ENCODE measurements at places on chromosomes 2 and 18.

GRCh38 chr18:54774981-54775665, 53.2 kb upstream of the RAB27B start:
- DNase-seq: no peak

- DNase-seq: no peak
Measured at GRCh38 chr2:113072584-113072983, 4.8 kb downstream of the IL1F10 start.

- peak; percentile 51 for DNase-seq
Measured at GRCh38 chr2:38959938-38960608, 70.4 kb downstream of the ARHGEF33 start.

- no peak for DNase-seq
Measured at GRCh38 chr2:69386360-69386759, 667 bp downstream of the GFPT1 start.

DNA sequence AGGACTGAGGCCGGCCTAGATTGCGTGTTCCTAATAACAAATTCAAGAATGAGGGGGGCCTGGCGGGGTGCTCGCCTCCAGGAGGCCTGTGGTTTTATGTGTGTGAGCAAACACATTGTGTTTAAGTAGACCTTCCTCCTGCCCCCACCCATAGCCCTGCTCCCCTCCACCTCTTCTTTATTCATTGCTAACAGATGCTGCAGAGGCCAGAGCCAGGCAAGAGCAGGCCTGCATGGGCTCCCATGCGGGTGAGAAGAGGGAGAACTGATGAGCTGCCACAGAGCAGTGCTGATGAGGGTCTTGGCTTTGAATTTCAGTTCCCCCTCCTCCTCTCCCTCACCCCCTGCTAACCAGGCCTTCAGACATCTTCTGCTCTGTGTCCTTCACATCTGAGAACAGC, 154.6 kb downstream of the OSR1 start:
- no peak for DNase-seq

GRCh38 chr2:32485399-32485798, 128.6 kb downstream of the BIRC6 start:
- DNase-seq: no peak

DNA sequence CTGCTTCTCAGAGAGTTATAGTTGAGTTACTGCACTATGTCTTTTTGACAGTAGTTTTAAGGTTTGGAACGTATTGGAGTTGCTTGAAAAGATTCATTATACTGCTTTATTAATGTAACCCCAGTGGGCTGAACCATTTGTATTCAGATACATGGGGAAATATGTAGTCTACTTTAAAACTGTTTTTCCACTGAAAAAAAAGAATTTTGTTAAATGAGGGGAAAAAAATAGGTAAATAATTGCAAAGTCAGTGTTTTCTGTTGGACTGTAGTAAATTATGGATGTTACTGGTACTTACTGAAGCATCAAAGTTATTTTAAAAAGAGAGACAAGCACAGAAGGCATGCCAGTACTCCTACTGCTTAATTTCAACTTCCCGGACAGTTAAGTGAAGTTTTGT, 36.4 kb downstream of the ZC3H15 start:
- DNase-seq: no peak

DNA sequence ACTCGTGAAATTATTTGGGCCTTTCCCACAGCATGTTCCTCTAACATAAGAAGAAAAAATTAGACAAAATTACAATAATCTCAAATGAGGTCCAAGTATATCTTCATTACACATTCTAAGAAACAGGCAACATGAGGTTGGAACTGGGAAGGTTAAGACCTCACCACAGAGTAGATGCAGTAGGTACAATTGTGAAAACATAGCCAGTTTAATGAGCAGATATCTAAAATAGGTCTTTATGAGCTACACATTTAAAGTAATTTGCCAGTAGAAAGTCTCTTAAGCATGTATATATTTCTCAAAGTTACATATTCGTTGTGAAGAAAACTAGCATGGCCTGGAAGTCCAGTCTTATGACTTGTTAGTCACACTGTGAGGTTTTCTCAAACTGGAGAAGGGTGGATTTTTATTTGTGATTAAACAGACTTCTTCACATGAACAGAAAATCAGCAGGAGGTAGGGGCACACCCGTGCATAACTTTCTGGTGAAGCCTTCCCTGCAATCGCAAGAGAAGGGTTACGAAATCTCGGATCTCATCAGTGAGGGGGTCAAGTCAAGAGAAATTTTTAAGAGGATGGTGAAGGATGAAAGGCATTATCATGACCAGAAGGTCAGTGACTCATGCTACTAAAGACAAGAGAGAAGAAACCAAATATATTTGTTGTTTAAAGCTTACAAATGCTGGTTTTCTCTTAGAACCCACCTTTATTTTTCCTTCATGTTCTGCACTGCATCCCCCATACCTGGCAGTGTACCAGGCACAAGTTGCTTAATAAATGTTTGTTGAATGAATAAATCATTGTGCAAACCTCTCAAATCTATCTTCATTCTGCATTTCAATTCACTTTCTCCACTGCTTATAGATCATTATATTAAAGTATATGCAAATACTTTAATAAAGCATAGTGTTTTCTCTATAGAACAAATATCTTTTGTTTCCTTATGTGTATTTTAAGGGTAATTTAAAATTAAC, 5.1 kb upstream of the RAB27B start:
- no peak for DNase-seq

DNA sequence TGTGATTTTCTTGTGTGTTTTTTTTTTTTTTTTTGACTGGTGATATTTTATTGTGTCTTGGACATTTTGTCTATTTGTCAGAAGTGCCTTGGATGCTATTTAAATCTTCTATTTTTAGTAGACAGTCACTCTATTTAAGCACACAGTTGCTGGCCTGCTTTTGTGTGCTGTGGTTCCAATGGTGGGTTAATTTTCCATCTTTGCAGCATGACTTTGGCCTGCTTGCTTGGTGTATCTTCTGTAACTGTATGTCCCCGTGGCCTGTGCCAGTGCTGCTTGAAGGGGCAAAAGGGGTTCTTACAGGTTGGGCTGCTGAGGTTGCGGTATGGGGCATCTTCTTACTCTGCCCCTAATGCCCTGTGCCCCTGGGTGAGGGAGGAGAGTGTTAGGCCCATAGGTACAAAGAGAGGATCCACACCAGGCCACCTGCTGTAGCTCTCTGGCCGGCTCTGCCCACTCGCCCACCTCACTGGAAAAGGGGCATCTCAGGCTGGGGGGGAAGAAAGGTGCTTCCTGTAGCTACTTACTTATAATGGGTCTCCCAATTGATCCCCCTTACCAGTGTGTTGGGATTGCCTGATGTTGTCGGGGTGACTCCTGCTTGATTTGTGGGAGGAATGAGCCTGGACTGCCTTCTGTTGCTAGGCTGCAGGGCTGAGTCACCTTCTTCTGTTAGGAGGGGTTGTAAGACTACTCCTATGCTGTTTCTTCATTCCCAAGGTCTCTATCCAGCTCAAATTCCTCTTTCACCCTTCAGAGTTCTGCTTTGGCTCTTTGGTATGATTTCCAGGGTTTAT, 490.0 kb upstream of the HS6ST1 start:
- no peak for DNase-seq

DNA sequence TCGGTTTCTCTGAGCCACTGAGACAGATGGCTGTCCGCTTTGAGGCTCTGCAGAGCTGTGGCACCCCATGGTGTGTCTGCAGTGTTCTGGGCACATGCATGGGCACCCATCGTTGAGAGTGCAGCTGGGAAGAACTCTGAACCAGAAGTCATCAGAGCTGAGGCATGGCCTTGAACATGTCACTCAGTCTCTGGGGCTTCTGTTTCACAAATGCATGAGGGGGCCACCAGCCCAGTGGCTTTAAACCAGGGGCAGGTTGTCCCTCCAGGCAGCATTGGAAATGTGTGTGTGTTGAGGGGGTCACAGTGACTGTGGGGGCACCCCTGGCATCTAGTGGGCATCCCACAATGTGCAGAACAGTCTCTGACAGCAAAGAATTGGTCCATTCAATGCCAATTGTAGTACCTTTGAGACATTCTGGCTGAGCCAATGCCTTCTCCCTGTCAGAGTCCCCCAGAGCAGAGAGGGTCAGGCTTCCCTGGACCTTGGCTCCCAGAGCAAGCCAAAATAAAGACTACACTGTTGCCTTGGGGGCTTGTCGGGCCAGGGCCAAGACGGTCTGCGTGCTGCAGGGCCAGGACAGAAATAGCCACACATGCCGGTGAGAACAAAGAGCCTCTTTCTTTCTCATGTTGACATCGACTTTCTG, 9.3 kb upstream of the PSMD1 start:
- no peak for DNase-seq

GRCh38 chr2:218465987-218466633, 47.2 kb downstream of the VIL1 start:
- no peak for DNase-seq

DNA sequence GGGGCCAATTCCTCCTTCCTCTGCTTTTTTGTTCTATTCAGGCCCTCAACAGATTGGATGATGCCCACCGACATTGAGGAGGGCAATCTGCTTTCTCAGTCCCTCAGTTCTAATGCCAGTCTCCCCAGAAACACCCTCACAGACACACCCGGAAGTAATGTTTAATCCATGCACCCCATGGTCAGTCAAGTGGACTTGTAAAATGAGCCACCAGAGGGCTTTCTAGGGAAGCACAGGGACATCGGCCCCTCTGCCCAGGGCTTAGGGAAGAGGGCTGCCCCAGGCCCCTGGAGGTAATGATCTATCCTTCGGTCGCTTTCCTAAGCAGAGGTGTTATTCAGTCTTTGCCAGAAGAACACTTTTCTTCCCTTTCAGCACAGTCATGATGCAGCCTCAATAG, 107.4 kb downstream of the PDCL3 start:
- DNase-seq: no peak

GRCh38 chr2:178484245-178485041, 4.2 kb downstream of the PLEKHA3 start:
- no peak for DNase-seq

- no peak for DNase-seq
Measured at GRCh38 chr2:10362096-10362897, 59.6 kb downstream of the HPCAL1 start.

GRCh38 chr2:58516695-58517094, 275.6 kb upstream of the FANCL start:
- no peak for DNase-seq

- no peak for DNase-seq
Measured at GRCh38 chr2:229622495-229623355, 91.6 kb downstream of the DNER start.

DNA sequence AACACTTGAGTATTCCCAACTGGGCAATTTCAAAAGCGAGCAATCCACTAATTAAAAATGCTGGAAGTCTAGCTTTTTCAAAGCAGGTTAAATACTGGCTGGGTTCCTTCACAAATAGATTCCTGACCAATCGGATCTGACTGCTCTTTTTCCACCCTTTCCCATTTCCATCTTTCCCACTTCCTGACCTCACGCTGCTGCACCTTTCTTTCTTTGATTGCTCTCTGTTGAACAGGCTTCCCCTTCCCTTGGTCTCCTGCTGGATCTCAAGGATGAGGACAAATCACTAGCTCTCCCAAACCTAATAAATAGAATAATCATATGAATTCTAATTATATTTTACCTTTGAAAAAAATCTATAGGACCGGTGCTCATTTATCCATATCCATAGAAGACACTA, 121.2 kb downstream of the TCF4 start:
- DNase-seq: no peak

- DNase-seq: no peak
Measured at GRCh38 chr2:236943841-236944513, 141.7 kb upstream of the COPS8 start.

DNA sequence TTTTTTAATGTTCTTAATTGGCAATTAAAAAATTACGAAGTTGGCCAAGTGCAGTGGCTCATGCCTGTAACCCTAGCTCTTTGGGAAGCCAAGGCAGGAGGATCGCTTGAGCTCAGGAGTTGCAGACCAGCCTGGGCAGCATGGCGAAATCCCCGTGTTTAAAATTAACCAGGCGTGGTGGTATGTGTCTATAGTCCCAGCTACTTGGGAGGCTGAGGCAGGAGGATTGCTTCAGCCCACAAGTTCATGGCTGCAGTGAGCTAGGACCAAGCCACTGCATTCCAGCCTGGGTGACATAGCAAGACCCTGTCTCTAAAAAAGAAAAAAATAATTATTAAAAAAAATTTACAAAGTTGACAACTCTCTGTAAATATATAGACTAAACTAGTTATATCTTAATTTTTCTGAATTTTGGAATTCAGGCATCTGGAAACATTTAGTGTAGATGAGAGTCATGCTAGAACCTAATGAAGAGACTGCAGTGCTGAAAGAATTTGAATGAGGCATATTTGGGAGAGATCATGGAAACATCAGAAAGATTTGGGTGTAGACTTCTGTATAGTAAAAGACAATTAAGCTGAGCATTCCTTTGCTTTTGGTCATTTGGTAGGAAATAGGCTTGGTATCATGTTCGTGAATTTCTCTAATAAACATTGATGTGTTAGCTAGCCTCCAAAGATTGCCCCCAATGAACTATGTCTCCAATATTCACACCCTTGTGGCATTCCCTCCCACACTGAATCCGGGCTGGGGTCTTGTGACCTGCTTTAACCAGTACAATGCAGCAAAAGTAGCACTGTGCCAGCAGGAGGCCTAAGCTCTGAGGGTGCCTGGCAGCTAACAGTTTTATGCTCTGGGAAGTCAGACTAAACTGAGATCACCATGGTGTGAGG, 4.2 kb upstream of the ROCK1 start:
- no peak for DNase-seq

DNA sequence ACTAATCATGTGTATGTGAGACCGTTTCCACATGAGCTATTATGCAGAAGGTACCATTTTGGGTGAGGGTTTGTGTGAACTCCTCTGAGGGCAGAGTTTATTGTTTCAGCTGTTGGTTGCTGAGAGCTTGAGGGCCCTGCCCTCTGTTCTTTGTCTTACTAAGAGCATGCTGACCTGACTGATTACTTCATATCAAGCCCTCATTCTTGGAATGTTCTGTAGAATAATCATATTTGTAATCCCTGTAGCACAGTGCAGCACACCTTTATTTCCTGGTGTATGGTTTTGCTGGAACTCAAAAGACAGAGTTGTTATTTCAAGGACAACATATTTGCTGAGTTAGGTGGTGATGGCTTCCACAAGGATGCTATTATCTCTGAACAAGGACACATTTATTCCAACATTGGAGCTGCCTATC, 118.5 kb downstream of the GALNT3 start:
- no peak for DNase-seq
